HCT116 (cell line): ENCODE measurements at places on chromosomes 4 and X.

DNA sequence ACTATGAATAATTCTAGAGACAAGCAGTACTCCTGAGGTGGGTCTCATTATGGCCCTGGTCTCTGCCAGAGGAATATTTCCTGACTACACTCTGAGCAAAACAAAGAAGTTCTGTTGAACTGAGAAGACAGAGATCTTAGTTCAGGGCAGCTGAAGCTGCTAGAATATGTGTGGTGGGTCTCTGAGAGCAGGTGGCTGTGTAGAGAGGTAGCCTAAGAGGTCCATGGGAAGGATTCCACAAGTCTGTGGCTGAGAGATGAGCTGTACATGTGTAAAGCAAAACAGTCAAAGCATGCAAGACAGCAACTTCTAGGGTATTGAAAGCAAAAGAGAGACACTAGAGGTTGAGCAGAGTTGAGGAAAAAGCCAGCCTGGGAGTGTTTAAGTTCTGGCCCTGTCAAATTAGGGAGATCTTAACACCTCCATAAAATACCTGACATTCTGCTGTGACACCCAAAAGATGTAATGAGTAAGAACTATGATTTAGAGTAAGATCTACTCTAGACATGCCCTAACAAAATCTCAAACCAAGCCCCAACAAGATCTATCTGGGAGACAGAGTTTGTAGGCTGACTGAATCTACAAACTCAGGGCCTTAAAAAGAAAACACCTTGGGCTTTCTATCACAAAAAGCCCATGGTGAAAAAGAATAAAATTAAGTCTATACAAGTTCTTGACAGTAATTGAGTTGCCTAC, 274.4 kb downstream of the BANK1 start:
- no peak for DNase-seq

DNA sequence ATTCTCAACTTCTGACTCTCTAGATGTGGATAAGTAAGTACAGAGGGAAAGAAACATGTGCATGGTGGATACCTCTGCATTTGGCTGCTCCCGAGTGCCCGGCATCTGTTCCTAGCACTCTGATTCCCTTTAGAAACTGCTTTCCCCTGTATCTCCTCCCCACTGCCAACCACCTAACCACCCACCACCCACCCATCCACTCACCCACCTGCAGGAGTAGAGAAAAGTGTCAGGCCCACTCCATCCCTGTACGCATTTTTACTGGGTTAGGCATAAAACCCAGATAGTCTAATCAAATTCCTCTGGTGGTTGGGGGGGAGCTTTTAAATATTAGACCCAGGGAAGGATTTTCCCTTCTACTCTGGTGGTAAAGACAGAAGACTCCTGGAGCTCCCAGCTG, 63.0 kb downstream of the TMEM154 start:
- no peak for DNase-seq

DNA sequence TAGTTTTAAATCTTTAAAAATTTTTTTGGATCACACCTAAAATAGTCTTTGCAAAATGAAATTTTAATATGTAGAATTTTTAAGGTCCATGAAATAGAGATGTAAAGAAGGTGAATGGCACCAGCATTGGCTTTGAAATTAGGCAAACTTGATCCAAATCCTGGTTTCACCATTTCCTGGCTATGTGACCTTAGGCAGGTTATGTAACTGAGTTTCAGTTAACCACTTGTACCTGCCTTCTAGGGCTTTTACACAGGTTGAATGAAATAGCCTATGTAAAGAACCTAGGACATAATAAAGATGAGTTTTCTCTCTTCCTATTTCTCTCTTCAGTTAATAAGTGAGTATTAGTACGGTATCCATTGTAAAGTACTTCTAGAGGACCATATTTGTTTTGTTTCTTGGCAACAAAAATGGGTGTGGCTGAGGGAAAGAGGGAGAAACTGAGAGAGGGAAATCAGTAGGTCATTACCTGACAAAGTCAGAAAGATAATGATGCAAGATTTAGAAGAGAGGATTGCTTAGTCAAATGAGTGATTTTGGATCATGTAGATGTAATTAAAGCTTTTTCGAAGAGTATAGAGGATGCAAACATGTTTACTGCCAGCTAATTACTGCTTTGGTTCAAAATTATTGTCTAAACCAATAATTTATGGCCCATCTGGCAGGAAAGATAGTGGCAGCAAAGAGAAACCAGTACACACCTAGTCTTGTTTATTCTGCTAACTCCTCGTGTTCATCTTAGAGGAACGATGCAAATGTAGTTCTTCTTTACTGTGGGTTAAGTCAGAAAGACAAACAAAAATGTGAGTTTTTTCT, 81.9 kb downstream of the PDLIM5 start:
- DNase-seq = no peak

DNA sequence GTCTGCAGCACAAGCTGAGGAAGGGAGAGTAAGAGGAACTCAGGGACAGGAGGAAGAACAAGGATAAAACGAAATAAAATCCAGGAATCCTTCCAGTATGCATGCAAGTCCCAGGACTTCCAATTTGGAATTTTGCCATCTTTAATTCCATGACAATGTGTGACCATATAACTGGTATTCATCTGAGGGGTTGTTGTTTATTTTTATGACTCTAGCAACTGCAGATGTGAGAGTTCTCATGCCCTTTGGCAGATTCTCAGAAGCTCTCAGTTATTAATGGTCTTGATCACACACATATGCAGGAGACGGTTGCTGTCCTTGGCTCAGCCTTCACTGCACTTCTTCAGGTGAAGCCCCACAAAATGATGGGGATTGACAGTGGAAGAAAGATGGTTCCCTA, 148.2 kb downstream of the SMIM20 start:
- DNase-seq = no peak

- DNase-seq = no peak
Measured at GRCh38 chr4:34039766-34040165, 2204.5 kb downstream of the ARAP2 start.

- DNase-seq = no peak
Measured at GRCh38 chr4:2663275-2663674, 92.9 kb downstream of the TNIP2 start.

DNA sequence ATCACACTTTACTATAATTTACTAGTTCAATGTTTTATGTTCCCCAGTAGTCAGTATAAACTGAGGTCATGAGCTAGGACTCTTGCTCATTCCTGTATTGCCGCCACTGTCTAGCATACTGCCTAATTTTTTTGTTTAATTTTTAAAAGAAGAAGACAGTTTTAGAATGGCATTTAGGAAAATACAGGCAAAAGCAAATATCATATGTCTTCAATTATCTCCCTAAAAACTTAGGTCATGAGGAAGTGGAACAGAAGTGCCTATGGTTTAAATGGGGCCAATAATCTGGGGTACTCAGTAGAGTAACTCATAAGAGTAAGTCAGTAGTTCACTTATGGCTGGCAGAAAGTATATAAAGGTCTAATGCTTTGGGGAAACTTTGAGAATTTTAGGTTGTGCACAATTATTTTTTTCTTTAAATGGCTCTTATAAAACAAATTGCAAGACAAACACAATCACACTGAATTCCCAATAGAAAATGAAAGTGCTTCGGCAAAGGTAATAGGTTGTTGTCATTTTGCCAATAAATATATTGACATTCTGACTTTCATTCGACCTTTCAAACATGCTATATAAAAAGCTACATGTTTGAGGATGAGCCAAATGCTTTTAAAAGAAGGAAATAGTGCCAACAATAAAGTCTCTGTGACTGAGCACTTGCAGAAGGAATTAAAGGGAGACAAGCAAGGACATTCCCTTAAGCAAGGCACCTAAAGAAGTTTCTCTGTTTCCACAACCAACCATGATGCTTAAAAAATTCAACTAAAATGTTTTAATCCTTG, 390.1 kb downstream of the PDGFC start:
- no peak for DNase-seq

DNA sequence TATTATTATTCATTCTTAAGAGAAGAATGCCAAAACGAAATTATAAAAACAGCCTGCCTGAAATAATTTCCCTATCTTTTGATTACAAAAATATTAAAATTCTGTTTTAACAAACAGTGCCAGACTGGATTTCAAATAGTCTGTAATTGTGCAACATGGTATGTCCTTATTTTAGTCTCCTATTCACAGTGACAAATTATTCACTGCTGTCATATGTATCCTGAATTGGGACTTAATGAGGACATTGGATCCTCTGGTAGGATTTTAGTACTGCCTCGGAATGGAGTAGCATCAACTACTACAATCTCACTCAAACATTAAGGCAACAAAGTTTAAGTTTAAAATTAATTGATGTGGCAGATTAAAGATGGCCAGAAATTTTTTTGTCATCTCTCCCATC, 97.6 kb downstream of the CASK start:
- DNase-seq = no peak

- DNase-seq = no peak
Measured at GRCh38 chrX:2828344-2828958, at the start of gene GYG2. Gene GYG2 (plus strand): TSS chrX:2828930. CDS start chrX:2830189, 1,259 bp downstream.

DNA sequence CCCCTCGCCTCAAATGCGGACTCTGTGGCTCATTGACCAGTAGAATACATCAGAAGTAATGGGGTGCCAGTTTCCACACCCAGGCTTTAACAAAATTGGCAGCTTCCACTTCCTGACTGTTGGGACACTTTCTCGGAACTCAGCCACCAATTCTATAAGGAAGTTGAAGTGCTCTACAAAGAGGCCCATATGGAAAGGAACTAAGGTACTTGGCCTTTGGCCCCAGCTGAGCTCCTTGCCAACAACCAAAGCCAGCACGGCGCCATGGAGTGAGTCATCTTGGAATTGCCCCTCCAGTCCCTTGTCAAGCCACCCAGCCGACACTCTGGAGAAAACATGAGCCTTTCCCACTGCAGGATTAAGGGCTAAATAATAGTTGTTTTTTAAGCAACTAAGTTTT, 262.2 kb upstream of the INTU start:
- DNase-seq = no peak

DNA sequence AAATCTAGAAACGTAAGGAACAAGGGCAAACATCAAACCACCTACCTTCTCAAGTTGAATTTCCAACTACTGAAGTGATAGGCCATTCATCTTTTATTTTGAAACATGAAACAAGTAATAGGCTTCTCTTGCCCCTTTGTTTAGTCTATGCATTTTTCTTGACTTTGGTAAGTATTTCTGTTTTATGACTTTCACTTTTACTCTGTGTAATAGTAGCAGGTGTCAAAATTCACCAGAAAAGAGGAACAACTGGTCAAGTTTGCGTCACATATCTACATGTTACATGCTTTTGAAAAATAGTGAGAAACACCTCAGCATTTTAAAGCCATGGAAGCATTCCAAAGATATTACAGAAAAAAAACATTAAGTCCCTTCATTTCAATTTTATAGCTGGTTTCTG, 157.1 kb upstream of the FTHL17 start:
- no peak for DNase-seq

GRCh38 chrX:13196782-13197181, 123.1 kb downstream of the ATXN3L start:
- DNase-seq = no peak

DNA sequence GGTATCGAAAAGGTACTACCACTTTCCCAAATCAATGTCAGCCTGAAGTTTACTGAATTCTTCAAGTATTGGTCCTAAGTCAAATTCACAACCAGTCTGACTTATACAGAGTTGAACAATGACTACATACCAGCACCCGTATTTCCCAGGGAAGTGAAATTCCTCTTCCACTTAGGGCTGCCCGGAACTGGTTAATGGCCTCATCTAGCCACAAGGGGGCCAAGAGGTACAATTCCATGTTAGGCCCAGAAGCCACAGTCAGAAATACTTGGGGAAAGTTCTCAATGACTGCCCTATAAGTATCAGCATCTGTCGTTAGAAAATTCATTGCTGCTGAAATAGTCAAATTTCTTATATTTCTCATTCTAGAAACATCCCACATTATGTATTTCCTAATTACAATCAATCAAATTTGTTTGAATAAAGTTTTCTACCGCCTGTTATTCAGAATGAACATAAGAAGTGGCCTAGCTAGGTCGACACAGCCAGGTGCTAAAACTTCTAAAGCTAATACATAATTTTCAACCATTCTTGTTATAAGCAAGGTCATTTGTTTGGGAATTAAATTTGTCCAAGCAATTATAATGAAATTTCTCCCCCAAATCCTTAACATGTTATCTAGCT, 5.6 kb upstream of the PCDH7 start:
- DNase-seq = peak; percentile 73

GRCh38 chr4:175281894-175282293, 363.7 kb downstream of the ADAM29 start:
- no peak for DNase-seq

- no peak for DNase-seq
Measured at GRCh38 chr4:174835536-174835935, 6.5 kb upstream of the GLRA3 start.

GRCh38 chrX:10598540-10598939, 21.8 kb downstream of the MID1 start:
- DNase-seq = no peak

GRCh38 chrX:10015723-10016518, 48.8 kb downstream of the CLDN34 start:
- no peak for DNase-seq

DNA sequence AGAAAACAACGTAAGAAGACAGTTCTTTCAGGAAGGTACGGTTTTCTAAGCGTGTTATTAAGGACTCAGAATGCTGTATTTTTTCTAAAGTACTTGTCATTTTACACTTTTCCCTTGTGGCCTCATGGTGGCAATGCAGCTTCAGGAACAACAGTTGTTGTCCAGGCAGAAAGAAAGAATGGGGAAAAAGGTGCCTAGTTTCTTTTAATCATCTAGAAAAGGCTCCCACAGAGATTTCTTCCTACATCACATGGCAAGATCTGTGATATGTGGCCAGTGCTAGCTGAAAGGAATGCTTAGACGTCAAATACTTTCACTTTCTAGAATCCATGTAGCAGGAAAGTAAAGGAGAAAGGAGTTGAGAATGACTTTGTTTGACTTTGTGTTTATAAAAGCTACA, 49.0 kb upstream of the TRAM1L1 start:
- DNase-seq = peak; percentile 67

DNA sequence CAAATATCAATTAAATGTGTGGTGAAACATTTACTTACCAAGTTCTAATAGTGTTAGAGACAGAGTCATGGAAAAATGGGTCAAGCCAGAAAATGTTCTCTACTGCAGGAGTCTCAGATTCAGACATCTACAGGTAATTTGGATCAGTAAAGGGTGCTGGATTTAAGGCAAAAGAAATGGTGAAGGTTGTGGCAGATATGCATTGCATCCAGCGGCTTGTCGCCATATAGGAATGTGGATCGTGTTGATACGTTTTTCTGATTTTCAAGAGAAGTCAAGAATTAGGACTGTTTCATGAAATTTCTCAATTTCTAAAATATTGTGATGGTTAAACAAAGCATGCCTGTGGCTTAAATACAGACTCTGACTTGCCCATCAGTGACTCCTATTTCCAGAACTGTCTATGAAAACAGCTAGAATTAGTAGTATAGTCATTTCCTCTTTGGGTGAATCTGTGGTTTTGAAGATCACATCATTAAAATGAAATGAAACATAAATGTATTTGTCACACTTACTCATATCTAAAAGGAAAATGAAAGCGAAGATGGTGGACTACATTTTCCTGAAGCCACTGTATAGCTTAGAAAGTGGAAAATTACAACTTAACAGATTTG, 110.1 kb upstream of the VEGFC start:
- no peak for DNase-seq

DNA sequence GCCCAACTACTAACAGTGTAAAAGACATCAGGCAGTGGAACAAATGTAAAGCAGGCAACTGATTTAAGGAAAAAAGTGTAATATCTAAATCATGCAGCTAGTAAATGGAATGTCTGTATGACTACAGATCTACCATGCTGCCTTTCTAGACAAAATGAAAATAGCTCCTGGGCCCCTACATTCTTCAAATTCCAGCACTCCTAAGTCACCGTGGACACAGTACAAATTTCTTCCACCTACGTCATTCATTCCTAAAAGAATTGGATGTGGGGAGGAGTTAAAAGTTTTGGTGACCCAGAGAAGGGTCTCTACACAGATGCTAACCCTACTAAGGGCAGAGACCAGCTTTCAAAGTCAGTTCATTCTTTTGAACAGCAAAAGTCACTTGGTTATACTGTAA, 137.2 kb upstream of the ARHGEF9 start:
- DNase-seq = no peak
